ENCODE measurements at places on chromosomes 7 and 10.
A peak's percentile ranks its signal among the peaks of the same experiment; 100 is the strongest.

- DNase-seq, result no peak
Measured at GRCh38 chr7:50584793-50585408, 19.7 kb upstream of the DDC start.

DNA sequence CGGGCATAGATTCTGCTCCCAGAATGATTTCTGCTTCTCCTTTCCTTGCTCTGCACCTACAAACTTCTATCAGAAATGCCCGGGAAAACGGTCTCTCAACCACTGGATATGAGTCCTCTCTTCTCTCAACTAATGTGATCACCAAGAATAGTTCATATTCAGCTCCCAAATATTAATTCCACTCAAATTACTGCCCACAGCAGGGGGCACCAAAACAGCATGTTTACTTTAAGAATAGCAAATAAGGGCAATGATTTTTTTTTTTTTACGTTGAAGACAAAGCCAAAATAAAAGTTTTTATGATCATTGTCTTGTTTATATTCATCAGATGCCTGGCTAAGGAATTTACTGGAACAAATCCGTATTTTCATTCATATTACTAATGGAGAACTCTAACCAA lies 94.9 kb upstream of the PRSS1 start:
- DNase-seq, result no peak

- no peak for DNase-seq
Measured at GRCh38 chr7:96737545-96738050, 28.0 kb upstream of the SEM1 start.

- no peak for DNase-seq
Measured at GRCh38 chr7:148722340-148723165, 23.9 kb downstream of the CUL1 start.

- DNase-seq, result no peak
Measured at GRCh38 chr7:20305726-20306125, 25.0 kb upstream of the ITGB8 start.

- peak; percentile 47 for DNase-seq
Measured at GRCh38 chr7:111752022-111752582, 189.8 kb upstream of the IMMP2L start.

DNA sequence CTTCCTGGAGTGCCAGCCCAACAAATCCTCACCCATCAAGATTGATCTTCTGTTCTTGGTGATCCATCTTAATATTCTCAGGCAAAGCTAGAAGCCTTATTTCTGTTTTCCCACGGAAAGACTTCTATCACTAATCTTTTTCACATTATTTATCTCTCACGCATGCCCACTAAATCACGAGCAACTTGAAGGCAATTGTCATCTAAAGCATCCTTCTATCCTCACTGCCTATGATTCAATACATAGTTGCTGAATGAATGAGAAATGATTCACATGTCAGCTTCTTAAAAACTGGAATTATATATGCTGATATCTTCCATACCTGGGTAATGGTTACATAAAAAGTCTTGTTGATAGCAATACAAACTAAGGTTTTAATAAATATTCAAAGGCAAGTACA lies 12.6 kb upstream of the COL1A2 start:
- no peak for DNase-seq

DNA sequence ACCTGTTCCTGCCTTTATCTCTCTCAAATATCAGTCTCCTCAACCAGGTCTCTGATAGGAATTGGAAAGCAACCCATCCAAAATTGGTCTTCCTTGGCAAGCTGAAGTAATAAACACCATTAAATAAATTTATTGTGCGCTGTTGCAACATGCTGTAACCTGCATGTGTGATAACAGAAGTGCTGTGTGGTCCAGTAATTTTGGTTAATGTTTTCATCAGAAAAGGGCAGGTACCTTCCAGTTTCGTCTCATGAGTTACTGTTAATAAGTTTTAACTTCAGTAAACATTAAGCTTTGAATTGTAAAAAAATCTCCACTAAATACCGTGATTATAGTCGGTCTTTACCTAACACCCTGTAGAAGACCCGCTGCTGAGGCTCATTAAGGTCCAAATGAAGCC lies 624.7 kb downstream of the TNS3 start:
- no peak for DNase-seq

GRCh38 chr7:21099432-21099831 lies 312.7 kb upstream of the SP8 start:
- DNase-seq, result no peak

- DNase-seq, result no peak
Measured at GRCh38 chr7:105837765-105838626, 38.4 kb downstream of the ATXN7L1 start.

DNA sequence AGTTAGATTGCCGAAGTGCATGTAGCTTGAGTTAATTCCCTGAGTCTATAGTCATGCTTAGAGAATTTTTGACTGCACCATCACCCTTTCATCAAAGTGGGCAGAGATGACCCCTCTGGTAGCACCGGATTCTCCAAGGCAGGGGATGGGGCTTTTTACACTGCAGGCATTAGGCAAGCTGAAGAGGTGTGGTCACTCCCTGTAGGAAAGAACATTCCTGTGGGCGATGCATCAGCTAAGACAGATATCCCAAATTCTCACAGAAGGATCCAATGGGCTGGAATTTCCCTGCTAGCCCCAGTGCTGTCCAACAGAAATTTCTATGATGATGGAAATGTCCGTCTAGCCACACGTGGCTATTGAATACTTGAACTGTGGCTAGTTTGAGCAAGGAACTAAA lies 118.2 kb downstream of the ADAM12 start:
- DNase-seq, result no peak

GRCh38 chr10:128716181-128716580 lies 590.0 kb upstream of the MKI67 start:
- DNase-seq, result no peak

DNA sequence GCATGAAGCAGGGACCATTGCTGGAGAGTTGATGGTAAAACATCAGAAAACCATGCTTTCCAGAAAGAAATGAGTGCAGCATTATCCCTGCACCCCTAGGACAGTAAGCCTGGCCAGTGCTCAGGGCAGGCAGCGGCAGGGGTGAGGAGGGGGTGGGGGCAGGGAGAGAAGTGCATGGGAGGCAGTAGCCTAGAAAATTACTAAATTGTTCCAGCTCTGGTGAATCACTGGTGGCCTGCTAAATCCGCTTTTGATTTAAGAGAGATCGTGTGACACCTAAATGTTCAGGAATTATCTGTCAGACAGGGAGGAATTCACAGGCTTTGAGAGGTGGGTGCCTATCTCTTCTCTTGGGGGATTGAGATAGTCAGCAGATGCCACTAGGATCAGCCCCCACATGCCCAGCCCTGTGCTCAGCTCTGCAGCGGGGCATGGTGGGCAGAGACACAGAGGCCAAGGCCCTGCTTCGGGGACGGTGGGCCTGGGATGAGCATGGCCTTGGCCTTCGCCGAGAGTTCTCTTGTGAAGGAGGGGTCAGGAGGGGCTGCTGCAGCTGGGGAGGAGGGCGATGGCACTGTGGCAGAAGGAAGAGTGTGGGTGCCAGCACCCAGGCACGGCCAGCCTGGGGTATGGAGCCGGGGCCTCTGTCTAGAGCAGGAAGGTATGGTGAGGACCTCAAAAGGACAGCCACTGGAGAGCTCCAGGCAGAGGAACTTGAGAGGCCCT lies 5.0 kb upstream of the AQP1 start:
- no peak for DNase-seq

- no peak for DNase-seq
Measured at GRCh38 chr7:41224063-41224763, 478.7 kb downstream of the INHBA start.

DNA sequence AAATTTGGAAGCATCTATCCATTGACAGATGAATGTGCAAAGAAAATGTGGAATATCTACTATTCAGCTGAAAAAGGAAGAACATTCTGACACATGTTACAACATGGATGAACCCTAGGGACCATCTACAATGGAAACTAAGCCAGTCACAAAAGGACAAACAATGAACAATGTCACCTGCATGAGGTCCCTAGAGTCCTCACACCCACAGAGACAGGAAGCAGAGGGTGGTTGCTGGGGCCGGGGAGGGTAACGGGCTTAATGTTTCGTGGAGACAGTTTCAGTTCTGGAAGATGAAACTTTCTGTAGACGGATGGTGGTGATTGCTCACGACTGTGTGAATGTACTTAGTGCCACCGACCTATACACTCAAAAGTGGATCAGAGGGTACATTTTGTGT lies 282.9 kb downstream of the ADARB2 start:
- no peak for DNase-seq

DNA sequence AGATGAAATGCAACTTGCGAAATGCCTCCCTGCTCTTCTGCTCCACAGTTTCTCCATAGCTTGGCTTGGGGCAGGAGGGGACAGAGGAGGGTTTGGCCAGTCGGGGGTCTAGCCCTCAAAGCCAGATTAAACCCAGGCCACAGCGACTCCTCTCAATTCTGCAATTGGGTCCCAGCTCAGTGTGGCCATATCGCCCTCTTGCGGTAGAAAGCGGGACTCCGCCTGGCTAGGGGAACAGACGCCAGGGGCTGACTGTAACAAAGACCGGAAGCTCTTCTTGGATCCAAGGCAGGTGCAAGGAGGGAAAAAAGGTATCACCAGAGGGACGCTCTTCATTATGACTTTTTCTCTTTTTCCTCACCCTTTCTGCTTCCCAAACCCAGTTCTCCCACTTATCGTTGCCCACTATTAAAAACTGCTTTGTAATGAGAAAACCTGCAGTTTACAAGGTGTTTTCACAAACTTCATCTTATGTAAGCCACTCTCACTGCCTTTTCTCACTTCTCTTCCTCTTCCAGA lies 36.6 kb upstream of the TNPO3 start:
- DNase-seq, result peak; percentile 93

Data from stimulated activated CD4-positive, alpha-beta T cell treated with anti-CD3 and anti-CD28 coated beads, Interleukin-4, amount 100 ng/mL, for 48 hours (primary cell).